ENCODE measurements at places on chromosomes 13 and 19.

- DNase-seq = no peak
- no peaks in the 10 kb centered on the region for H3K4me1 ChIP-seq
- no peaks in the 10 kb centered on the region for H3K27me3 ChIP-seq
- H3K36me3 ChIP-seq = no peaks in the 10 kb centered on the region
Measured at GRCh38 chr13:29681864-29682263, 86.4 kb upstream of the SLC7A1 start.

DNA sequence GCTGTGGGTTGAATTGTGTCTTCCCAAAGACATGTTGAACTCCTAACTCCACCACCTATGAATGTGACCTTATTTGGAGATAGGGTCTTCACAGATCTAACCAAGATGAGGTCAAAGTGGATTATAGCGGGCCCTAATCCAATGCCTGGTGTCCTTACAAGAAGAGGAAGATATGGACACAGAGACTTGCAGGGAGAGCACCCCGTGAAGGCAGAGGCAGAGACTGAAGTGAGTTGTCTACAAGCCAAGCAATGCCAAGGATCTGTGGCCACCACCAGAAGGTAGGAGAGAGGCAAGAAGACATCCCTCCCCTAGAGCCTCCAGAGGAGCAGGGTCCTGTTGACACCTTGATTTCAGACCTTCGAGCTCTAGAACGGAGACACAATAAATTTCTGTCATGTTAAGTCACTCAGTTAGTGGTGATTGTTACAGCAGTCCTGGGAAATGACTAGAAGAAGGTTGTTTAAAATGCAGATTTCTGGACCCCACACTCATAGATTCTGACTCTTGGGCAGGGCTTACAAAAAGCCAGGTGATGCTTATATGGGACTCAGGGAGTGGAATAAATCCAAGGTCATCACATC lies 70.6 kb downstream of the FGF9 start:
- no peak overlapping the region for H3K4me3 ChIP-seq
- H3K27me3 ChIP-seq = no peaks in the 10 kb centered on the region
- H3K4me1 ChIP-seq = no peaks in the 10 kb centered on the region
- DNase-seq = no peak
- no peak overlapping the region for H3K27ac ChIP-seq
- no peaks in the 10 kb centered on the region for H3K36me3 ChIP-seq

GRCh38 chr19:36008336-36008978 lies at the start of gene SYNE4:
SYNE4 (minus strand) TSS chr19:36008813; CDS start chr19:36008681, 132 bp downstream.
- no peak within 1 kb of the TSS for H3K27ac ChIP-seq
- H3K4me1 ChIP-seq = peaks cover 13% of the 10 kb centered on the region
- H3K27me3 ChIP-seq = no peaks in the 10 kb centered on the region
- peak within 1 kb of the TSS; percentile 15 for H3K4me3 ChIP-seq

DNA sequence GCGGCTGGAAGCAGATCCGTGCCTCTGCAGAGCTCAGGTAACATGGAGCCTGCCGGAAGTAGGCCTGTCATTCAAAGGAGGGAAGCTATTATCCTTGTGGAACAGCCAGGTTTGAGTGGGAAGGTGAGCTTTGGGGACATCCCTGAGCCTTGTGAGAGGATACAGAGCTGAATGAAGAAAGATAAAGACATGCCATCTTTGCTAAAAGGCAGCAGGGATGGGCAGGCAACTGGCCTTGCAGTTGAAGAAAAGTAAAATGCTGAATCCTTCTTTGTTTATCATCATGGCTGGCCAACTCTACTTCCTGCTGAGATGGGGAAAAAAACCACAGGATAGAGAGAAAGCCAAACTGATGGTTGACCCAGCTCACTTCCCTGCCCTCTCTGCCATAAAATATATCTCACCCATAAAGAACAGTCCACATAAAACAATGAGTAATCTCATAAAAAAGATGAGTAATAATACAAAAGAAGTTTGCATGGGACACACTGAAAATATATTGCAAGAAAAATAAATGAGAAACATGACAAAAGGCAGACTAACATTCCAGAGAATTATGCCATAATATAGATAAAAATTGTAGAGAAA lies 226.3 kb downstream of the DLEU7 start:
- no peak overlapping the region for H3K4me3 ChIP-seq
- no peaks in the 10 kb centered on the region for H3K4me1 ChIP-seq
- H3K27ac ChIP-seq = no peak overlapping the region
- no peaks in the 10 kb centered on the region for H3K27me3 ChIP-seq
- no peak for DNase-seq

Data from CD8-positive, alpha-beta memory T cell (primary cell).